ENCODE measurements at places on chromosomes 1 and 21.
A peak's percentile ranks its signal among the peaks of the same experiment; 100 is the strongest.

GRCh38 chr21:27802816-27803475, 836.1 kb upstream of the ADAMTS5 start:
- H3K4me1 ChIP-seq = no peaks in the 10 kb centered on the region
- peak; percentile 38 for DNase-seq
- no peaks in the 10 kb centered on the region for H3K27me3 ChIP-seq
- H3K4me3 ChIP-seq = no peak overlapping the region

- peak overlapping the region; percentile 70 for H3K27ac ChIP-seq
- H3K36me3 ChIP-seq = no peaks in the 10 kb centered on the region
- H3K27me3 ChIP-seq = no peaks in the 10 kb centered on the region
- peaks cover 14% of the 10 kb centered on the region for H3K4me1 ChIP-seq
Measured at GRCh38 chr1:220691053-220691684, 1.0 kb downstream of the C1orf115 start.

- no peaks in the 10 kb centered on the region for H3K36me3 ChIP-seq
- no peaks in the 10 kb centered on the region for H3K27me3 ChIP-seq
- H3K27ac ChIP-seq = no peak overlapping the region
- H3K4me3 ChIP-seq = no peak overlapping the region
- no peaks in the 10 kb centered on the region for H3K4me1 ChIP-seq
Measured at GRCh38 chr1:111082421-111083203, 57.3 kb downstream of the DRAM2 start.

GRCh38 chr1:215772151-215772550, 205.0 kb downstream of the KCTD3 start:
- no peak for DNase-seq
- no peaks in the 10 kb centered on the region for H3K36me3 ChIP-seq
- H3K4me1 ChIP-seq = no peaks in the 10 kb centered on the region
- no peak overlapping the region for H3K4me3 ChIP-seq
- no peak overlapping the region for H3K27ac ChIP-seq
- no peaks in the 10 kb centered on the region for H3K27me3 ChIP-seq

GRCh38 chr21:34298534-34299167, 65.2 kb upstream of the KCNE2 start:
- H3K4me3 ChIP-seq = no peak overlapping the region
- no peaks in the 10 kb centered on the region for H3K4me1 ChIP-seq
- no peaks in the 10 kb centered on the region for H3K36me3 ChIP-seq
- no peaks in the 10 kb centered on the region for H3K27me3 ChIP-seq

DNA sequence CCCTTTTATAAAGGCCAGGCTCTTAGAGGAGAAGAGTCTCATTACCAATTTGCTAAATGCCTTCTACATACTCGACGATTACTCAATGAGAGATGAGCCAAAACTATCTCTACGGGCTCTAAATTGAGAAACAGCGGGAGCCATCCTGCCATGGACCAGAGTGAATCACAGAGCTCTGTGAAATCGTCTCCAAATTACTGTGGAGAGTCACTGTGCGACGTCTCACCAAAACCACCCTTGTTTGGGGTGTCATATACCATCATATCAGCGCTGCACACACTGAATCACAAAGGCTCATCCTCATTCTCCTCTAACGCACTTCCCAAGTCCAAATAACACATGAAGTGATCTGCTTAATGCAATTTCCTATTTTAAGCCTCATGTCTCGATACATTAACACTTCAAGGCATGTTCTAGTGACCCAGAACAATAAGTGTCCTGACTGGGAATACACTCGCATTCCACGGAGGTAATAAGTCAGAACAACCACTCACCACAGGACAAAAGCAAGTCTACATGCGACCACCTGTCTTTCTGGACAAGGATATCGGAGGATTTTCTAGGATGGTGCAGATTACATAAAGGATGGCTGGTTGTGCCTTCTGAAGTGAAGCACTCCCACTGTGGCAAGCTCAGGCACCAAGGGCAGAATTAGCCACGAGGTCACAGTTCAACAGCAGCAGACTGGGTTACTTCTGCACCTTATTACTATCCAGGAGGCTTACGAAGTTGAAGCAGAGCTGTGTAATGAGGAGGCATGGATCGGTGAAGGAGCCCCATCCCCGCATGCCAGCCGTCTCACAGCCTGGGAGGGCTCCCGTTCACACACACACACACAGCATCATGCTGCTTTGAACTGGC, 44.3 kb downstream of the NID1 start:
- H3K4me3 ChIP-seq = no peak overlapping the region
- H3K27me3 ChIP-seq = no peaks in the 10 kb centered on the region
- peak overlapping the region; percentile 37 for H3K27ac ChIP-seq

GRCh38 chr1:91397605-91398004, 7.0 kb downstream of the HFM1 start:
- no peaks in the 10 kb centered on the region for H3K4me1 ChIP-seq
- no peaks in the 10 kb centered on the region for H3K36me3 ChIP-seq
- DNase-seq = no peak
- no peak overlapping the region for H3K4me3 ChIP-seq
- H3K27ac ChIP-seq = no peak overlapping the region
- H3K27me3 ChIP-seq = no peaks in the 10 kb centered on the region

Data from body of pancreas (tissue), 4 donors.